ENCODE measurements at places on chromosomes 4 and X.

GRCh38 chr4:121842862-121843261, 19.2 kb upstream of the CCNA2 start:
- no peak for DNase-seq

DNA sequence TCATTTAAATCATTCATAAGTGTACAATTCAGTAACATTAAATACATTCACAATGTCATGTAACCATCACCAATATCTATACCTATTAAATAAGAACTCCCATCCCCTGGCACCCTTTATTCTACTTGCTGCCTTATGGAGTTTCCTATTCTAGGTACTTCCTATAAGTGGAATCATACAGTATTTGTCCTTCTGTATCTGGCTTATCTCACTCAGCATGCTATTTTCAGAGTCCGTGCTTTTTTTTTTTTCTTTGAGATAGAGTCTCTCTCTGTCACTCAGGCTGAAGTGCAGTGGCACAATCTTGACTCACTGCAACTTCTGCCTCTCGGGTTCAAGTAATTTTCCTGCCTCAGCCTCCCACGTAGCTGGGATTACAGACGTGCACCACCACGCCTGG, 67.9 kb upstream of the STOX2 start:
- no peak for DNase-seq

DNA sequence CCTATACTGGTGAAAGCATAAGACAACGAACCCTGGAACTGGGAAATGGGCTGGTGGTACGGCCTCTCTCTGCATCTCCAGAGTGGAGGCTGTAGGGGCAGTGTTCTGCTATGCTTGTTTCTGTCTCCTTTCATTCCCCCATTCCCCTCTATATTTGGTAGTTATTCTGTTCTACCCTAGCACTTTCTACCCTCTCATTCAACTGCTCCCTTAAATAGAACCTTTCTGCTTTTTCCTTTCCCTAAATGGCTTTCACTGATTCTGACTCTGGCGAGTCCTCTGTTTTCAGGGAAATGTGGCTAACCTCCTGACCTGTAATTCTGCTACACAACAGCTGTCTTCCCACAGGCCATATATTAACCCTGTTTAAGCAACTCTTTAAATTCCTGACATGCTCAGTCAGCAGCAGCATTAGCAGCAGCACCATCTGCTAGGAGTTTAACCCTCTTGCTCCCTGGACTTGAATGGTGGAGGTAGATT, 94.2 kb downstream of the CXCL13 start:
- DNase-seq, result no peak

GRCh38 chrX:136616987-136617685, 30.8 kb upstream of the CD40LG start:
- DNase-seq, result no peak

- DNase-seq, result no peak
These were observed 11.7 kb downstream of the AFP start for GRCh38 chr4:73447671-73448070.

DNA sequence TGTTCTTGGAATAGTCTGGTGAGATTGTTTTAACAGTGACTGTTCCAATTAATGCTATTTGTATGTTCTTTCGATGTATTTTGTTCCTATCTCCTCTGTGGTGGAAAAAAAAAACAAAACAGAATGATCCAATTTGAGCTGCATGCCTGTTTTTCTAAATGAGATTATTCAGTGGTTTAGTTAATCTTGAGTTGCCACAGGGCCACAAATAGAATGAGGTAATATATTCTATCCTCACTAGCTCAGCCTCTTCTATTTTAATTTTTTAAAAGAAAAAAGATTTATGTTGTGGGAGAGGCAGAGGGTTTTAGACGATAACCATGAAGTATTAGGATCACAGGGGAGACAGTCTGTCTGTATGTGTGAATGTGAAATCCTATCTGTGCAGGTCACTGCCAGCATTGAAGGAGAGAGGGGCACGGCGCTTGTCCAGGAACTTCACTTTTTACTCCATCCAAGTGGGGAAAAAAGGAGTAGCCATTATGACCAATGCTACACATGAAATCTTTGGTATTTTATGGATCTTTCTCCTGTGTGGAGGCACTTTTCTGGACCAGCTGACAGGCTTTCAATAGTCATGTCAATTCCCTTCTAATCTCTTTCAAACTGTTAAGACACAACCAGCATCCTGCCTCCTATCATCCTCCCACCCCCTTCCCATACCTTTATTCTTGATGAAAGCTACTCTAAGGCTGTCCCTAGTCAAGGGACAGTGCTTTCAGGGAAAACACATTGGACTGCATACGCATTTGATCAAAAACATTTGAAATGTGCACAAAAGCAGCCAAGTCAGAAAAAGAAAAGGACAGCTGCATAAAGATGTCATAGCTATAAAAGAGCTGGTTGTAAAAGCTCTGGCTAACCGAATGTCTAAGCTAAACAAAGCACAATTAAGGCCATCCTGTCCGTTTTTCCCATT, 1063.8 kb upstream of the INTU start:
- no peak for DNase-seq

- no peak for DNase-seq
These were observed 1.4 kb upstream of the HAUS7 start for GRCh38 chrX:153471663-153472280.

- no peak for DNase-seq
These were observed 39.3 kb downstream of the SLAIN2 start for GRCh38 chr4:48380583-48381167.

DNA sequence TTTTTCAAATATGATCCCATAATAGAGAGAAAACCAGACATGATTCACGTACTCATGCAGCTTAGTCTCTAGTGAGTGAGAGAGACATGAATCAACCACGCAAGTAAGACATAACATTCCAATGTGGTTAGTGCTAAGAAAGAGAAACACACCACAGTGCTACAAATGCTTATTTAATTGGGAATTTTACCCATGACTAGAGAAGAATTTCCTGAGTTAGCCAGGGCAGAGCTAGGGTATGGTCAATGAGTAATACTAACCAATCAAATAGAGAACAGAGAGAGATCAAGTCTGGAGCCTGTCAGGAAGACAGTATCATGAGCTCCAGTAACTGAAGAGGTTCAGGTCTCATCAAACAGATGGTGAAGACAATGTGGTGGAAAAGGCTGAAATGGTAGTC, 495.2 kb downstream of the PDGFC start:
- DNase-seq, result no peak

GRCh38 chrX:136147315-136147901, at the start of gene FHL1:
TSS of gene FHL1 (plus strand) at chrX:136147533.
- DNase-seq, result no peak

GRCh38 chrX:108270739-108271396, 167.4 kb downstream of the COL4A6 start:
- no peak for DNase-seq

GRCh38 chr4:96913441-96914080, 1073.7 kb downstream of the PDHA2 start:
- no peak for DNase-seq

DNA sequence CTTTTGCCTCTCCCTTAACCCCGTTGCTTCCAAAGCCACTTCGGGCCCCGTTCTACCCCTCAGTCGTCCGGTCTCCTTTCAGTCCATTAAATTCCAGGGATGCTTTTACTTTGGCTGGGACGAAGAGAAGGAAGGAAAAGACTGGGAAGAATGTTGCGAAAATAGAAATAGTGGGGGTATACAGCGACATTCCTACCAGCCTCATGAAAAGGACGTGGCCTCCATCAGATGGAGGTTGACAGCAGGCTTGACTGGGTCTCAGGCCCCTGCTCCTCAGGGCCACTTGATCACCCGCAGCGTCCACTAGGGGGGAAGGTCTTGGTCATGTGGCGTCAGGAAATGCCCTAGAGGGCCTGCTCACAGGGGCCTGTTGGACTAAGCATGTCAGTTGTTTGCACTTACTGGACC, 657 bp upstream of the ANKRD50 start:
- DNase-seq, result no peak
